ENCODE measurements at places on chromosomes 5 and 9.

DNA sequence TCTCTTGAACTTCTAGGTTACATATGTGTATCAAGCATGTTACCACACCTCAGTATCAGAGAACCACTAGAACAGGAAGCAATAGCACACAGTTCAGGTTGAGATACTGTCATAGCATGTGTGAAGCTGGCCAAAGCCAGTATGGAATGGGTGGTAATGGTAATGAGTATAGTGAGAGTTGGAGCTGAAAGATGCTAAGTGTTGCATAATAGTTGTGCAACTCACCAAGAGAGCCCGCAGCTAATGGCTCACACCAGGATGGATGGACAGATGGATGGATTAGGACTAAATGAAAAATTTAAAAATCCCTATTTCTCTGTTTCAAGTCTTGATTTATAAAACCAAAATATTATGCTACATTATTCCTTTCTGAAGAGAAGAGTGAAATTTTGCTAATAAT is 53.4 kb upstream of the KCNN2 start:
- no peak for DNase-seq

DNA sequence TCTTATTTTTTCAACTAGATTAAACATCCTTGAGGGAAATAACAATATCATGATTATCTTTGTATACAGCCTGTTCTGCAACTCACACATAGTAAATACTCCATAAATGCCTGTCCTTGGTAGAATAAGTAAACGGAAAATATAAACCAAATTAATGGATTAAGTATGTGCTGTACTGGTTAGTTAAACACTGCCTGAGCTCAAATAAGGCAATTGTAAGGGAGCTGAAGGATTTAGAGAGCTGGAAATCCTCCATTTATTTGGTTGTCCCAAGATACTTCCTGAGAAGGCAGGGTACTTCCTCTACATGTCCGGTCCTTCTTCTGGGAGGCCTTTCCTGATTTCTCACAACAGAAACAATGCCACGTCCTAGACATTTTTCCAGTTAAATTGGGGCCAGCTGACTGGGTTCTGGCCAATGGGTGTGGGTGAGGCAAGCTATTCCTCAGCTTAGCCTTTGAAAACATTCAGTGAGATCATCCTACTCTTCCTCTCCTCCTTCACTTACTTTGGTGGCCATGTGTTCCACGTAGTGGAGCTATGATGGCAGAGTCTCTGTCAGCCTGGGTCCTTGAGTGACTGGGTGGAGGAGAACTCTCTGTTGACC is 8.5 kb upstream of the C1QTNF3 start:
- no peak for DNase-seq

DNA sequence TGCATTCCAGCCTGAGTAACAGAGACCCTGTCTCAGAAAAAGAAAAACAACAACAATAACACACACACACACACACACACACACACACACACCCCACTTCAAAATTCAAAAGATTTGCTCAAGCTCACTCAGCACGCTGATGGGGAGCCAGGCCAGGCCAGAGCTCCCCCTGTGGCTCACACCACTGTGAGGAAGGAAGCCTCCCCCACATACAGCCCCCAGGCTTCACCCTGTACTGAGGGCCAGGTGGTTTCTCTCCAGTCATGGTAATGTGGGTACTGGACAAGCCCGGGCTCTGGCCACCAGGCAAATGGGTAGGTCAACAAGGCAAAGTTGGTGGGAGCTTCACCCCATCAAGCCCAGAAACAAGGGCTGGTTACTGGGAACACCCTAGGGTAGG is 19.0 kb downstream of the ATOX1 start:
- DNase-seq = peak; percentile 33

DNA sequence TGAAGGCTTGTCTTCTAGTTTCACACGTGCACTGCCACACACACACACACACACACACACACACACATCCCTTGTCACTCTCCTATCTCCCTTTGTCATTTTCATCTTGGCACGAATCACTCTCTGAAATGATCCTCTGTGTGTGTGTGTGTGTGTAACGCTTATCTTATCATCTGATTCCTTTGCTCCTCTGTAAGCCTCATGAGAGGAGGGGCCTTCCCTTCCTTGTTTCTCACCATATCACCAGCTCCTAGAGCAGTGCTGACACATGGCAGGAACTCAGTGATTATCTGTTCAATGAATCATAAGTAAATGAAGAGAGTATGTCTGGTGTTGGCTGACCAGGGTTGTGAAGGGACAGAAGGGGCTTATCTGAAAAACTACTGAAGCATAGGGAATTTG is 53.3 kb downstream of the PDE4D start:
- no peak for DNase-seq

DNA sequence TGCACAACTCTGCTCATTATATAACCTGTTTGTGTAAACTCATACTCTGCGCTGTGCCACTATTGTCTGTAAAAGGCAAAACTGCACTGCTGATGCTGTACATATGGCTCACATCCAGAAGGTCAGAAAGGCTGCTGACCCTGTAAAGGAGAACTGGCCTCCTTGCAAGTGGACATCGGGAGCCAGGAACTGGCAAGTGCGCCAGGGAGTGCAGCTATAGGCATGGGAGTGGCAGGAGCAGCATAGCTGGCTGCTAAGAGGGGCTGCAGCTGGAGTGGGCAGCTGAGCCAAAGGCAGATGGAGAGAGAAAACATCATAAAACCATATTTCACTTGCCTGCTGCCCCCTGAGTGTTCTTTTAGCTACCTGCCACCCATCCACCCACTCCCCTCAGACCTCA is 2183.4 kb upstream of the ACO1 start:
- DNase-seq = no peak

Measured in ovary (tissue), 10 donors.